MCF 10A (cell line): ENCODE measurements at places on chromosomes 11 and 22. TPM values are rescaled to one million over a fixed set of nuclear protein-coding genes. Genes with fewer than 3 reads are reported as not detected.

DNA sequence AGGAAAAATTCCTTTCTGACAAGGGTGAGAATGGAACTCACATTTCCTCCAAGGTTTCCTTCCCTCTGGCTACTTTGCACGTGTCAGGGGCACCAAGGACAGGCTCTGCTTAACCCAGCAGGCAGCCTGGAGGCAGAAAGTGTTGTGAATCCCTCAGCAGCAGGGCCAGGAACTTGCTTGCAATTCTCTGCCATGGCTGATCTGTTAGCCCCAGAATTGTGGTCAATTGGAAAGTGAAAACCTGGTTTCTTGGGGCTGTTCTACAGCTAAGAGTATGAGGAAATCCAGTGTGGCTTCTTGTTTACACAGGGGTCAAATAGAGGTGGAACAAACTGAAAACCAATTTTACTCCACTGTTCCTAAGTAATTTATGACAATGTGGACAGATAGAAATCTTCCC, 38.3 kb upstream of the CEP295 start:
- H3K4me3 ChIP-seq: no peak overlapping the region
- no peaks in the 10 kb centered on the region for H3K36me3 ChIP-seq
- H3K27me3 ChIP-seq: no peaks in the 10 kb centered on the region
- DNase-seq: no peak
- no peak overlapping the region for H3K27ac ChIP-seq

ARL14EP gene
- total RNA-seq: 25.1 and 28.4 TPM in 2 replicates

OR2D2 gene
- 0.37 and 0.56 TPM in 2 replicates for total RNA-seq

DBX1 gene
- total RNA-seq: not detected in 2 replicates

DNA sequence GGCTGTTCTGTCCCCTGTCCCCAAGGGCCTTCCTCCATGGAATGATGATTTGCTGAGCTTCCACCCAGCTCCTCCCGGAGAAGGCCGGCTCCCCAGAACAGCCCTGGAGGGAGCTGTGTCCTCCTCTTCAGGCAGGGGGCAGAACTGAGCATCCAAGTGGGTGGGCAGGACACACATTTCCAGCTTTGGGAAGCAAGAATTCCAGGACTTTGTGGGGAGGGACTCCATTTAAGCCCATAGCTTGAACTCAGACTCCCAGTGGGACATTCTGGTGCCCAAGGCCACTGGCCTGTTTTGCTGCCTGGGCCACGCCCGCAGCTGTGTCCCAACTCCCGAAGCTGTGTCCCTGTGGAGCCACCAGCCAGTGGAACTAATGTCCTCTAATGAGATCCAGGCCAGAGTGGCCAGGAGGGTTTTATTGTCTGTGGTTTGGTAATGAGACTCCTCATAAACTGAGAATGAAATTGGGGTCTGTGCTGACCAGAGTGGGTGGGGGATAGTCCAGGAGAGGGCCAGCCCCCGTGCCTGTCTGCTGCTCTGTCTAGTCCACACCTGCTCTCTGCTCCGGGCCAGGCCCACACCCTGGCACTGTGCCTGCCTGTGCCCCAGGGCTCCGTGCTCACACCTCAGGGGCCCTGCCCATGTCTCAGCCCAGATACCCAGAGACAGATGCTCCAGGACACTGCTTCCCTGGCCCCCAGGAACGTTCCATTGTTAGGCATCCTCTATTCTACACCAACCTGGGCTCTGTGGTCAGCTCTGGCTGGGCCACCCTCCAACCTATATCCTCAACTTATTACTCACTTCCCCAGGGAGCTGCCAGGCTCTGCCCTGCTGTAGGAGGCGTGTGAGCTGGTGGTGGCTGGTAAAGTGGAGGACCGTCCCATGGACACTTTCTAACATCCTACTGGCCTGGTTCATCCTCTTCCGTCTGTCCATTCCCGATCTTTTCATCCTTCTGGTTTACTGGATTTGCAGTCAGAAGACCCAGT, 7.6 kb downstream of the NECTIN1 start:
- no peaks in the 10 kb centered on the region for H3K27me3 ChIP-seq
- H3K4me1 ChIP-seq: peaks cover 43% of the 10 kb centered on the region
- H3K27ac ChIP-seq: peak overlapping the region; percentile 9
- no peak overlapping the region for H3K4me3 ChIP-seq
- no peaks in the 10 kb centered on the region for H3K36me3 ChIP-seq

EI24 gene
- 93.1 and 96.9 TPM in 2 replicates for total RNA-seq

GRCh38 chr11:35163209-35163608, 24.2 kb downstream of the CD44 start:
- no peaks in the 10 kb centered on the region for H3K27me3 ChIP-seq
- H3K36me3 ChIP-seq: peaks cover 13% of the 10 kb centered on the region
- peak; percentile 54 for DNase-seq
- H3K27ac ChIP-seq: peak overlapping the region; percentile 44

DNA sequence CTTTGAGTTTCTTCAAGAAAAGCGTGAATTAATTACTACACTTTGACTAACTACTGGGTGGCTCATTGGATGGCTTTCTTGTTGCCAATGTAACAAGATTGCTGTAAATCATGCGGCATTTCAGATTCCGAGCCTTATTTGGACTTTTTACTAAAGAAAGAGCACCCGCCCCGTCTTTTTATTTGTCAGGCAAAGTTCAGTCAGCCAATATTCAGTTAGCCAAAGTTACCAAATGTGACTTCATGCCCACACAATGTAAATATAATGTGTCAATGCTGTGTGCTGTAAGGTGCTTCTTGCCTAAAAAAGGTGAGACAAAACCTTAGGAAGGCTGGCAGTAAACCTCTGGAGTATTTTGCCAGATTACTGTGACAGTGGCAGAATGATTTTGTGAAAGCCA, 14.8 kb downstream of the FLI1 start:
- H3K36me3 ChIP-seq: no peaks in the 10 kb centered on the region
- no peak overlapping the region for H3K27ac ChIP-seq
- no peaks in the 10 kb centered on the region for H3K27me3 ChIP-seq
- no peak for DNase-seq
- H3K4me1 ChIP-seq: peaks cover 18% of the 10 kb centered on the region
- H3K4me3 ChIP-seq: no peak overlapping the region

ARAP1 gene
- 47.0 and 47.6 TPM in 2 replicates for total RNA-seq

NOX4 gene
- not detected in 2 replicates for total RNA-seq

DNA sequence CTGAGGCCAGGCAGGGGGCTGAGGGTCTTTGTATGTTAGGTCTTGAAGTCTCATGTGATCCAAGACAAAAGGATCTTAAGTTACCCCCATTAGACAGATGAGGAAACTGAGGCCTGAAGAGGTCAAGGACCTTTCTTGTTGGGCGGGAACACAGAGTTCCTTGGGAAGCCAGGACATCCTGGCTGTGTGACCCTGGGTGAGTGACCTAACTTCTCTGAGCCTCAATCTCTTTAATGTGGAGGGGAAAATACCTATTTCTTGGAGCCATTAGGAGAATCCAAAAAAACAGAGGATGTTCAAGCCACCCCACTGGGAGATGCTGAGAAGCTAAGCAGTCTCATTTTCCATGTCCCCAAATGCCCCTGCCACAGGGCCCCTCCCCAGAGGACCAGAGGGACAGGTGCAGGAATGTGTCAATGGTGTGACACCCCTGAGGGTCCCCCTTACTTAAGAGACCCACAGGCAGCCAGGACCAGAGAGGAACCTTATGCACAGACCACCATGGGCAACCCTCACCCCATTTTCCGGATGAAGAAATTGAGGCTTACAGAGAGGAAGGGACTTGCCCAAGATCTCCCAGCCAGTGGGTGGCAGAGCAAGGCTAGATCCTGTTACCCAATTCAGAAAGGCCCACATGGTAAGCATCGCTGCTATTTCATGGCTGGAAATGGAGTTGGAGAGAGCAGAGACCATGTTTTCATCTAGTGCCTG, 8.0 kb downstream of the RAC2 start:
- H3K27me3 ChIP-seq: no peaks in the 10 kb centered on the region
- DNase-seq: no peak
- H3K36me3 ChIP-seq: peaks cover 14% of the 10 kb centered on the region
- no peaks in the 10 kb centered on the region for H3K4me1 ChIP-seq
- H3K4me3 ChIP-seq: no peak overlapping the region

- peaks cover 34% of the 10 kb centered on the region for H3K36me3 ChIP-seq
- H3K27me3 ChIP-seq: no peaks in the 10 kb centered on the region
These were observed 8.9 kb downstream of the TTC17 start for GRCh38 chr11:43367382-43368178.

DNA sequence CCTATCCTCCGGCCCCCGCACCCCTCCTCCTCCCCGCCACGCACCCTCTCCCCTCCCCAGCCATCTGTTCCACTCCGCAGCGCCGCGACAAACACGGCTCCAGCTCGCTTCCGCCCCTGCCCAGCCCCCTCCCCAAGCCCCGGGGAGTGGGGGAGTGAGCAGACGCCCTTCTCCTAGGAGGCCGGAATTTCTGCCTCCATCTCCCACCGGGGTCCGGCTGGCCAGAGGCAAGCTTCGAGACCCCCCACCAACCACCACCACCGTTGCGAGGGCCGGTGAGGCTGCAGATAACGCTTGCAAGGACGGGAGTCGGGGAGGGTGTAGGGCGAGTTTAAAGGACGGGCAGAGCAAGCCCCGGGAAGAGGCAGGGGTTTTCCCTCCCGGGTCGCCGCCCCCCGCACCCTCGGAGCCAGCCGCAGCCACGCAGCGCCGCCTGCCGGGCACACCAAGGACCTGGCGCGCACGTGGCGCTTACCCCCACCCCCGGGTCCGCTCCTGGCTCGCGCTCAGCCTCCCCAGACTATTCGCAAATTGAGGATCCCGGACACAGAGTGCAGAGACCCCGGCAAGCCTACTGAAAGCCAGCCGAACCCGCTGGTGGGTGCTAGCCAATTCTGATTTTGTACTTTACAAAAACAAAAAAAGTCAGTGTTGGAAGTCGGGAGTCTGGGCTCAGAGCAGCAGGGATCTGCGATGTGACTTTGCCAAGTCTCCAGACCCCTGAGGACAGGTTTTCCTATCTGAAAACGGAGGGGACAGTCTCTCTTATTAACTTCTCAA, 22.6 kb downstream of the RTN4RL2 start:
- no peaks in the 10 kb centered on the region for H3K36me3 ChIP-seq
- no peak overlapping the region for H3K4me3 ChIP-seq
- peaks cover 5% of the 10 kb centered on the region for H3K4me1 ChIP-seq
- H3K27ac ChIP-seq: no peak overlapping the region

- peaks cover 43% of the 10 kb centered on the region for H3K27me3 ChIP-seq
- DNase-seq: peak; percentile 54
- no peak overlapping the region for H3K4me3 ChIP-seq
- H3K36me3 ChIP-seq: no peaks in the 10 kb centered on the region
These were observed 16.0 kb downstream of the USH1C start for GRCh38 chr11:17528181-17528691.

DNA sequence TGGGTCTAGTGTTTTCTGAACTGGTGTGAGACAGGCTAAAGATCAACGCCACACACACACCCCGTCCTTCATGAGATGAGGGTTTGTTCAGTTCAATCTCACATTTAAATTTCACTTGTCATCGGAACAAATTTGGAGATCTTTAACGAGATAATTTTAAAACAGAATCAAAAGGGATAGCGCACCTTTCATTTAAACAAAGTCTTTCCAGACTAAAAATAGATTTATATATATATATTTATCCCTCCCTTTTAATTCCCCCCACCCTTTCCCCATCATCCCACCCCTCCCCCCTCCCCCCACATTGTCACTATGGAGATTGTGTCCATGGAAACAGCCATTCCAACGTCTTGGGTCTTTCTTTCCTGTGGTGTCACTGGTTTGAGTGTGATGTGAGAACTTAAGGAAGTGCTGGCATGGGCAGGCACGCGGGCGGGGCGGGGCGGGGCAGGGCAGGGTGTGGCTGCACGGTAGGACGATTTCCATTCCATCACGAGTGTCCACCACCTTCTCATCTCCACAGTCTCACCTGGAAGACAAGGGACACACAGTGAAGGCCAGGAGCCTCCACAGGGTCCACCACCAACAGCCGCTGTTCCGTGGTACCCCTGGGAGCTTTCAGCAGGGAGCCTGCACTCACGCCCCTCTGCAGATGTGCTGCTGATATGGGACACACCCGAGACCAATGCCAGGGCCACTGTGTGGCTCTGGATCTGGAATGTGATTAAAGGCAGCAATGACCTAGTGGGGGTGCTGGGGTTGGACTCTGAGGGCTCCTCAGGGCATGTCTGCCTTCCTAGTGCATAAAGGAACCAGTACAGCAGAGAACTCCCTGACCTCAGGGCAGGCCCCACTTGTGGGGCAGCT, 30.5 kb upstream of the CYP2D6 start:
- no peak overlapping the region for H3K4me3 ChIP-seq
- H3K36me3 ChIP-seq: peaks cover 31% of the 10 kb centered on the region
- H3K4me1 ChIP-seq: peaks cover 12% of the 10 kb centered on the region
- H3K27me3 ChIP-seq: no peaks in the 10 kb centered on the region
- DNase-seq: peak; percentile 14

TESMIN gene
- total RNA-seq: 6.8 and 9.7 TPM in 2 replicates

- no peak for DNase-seq
- H3K4me1 ChIP-seq: no peaks in the 10 kb centered on the region
- no peak overlapping the region for H3K27ac ChIP-seq
- no peak overlapping the region for H3K4me3 ChIP-seq
- no peaks in the 10 kb centered on the region for H3K36me3 ChIP-seq
These were observed 670.9 kb downstream of the BRD1 start for GRCh38 chr22:49156662-49157285.

- peaks cover 39% of the 10 kb centered on the region for H3K4me1 ChIP-seq
- H3K27ac ChIP-seq: peak overlapping the region; percentile 94
- H3K4me3 ChIP-seq: no peak overlapping the region
These were observed 117.4 kb downstream of the SGSM3 start for GRCh38 chr22:40487663-40488249.

- H3K36me3 ChIP-seq: no peaks in the 10 kb centered on the region
- no peaks in the 10 kb centered on the region for H3K4me1 ChIP-seq
- no peaks in the 10 kb centered on the region for H3K27me3 ChIP-seq
- no peak for DNase-seq
- no peak overlapping the region for H3K27ac ChIP-seq
- H3K4me3 ChIP-seq: no peak overlapping the region
These were observed 283.0 kb upstream of the NARS2 start for GRCh38 chr11:78857688-78858087.

OR51L1 gene
- total RNA-seq: not detected in 2 replicates

DNA sequence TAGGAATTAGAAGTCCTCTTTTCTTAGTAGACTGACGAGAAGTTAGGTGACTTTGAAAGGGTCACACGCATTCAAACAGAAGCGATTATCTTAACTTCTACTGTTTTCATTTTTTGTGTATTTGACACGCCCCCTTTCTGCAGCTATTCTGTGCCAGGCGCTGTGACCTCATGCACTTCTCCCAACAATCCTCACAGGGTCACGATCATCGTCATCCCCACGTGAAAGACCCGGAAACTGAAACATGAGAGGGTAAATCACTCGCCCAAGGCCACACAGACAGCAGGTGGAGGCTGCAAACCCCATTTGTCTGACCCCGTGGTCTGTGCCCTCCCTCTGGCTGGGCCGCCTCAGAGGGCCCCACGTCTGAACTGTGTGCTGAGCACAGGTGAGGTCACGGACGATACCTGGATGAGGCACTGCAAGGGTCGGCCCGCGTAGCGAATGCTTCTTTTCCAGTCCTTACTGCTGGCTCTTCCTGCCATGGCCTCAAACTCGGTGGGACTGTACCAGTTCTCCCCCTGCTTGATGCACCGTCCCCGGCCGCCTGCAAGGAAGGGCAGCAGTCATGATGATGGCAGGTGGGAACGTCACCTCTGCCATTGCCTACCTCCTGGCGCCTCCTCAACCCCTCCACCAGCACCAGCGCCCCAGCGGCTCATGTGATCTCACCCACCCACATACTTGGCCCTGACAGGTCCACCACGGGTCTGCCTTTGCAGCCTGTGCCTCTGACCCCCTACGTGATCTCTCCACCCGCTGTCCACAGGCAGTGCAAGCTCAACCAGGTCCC, 8.4 kb downstream of the DEAF1 start:
- no peak for DNase-seq
- peaks cover 71% of the 10 kb centered on the region for H3K36me3 ChIP-seq
- H3K4me1 ChIP-seq: no peaks in the 10 kb centered on the region
- H3K4me3 ChIP-seq: no peak overlapping the region
- H3K27me3 ChIP-seq: no peaks in the 10 kb centered on the region

ATP6V1E1 gene
- 86.4 and 114 TPM in 2 replicates for total RNA-seq

GRCh38 chr11:58330861-58331260, 28.0 kb downstream of the OR5B17 start:
- no peaks in the 10 kb centered on the region for H3K36me3 ChIP-seq
- no peak overlapping the region for H3K4me3 ChIP-seq
- no peaks in the 10 kb centered on the region for H3K27me3 ChIP-seq
